Cortex of kidney (tissue), 1 donor: ENCODE measurements at places on chromosomes 2 and 18.

DNA sequence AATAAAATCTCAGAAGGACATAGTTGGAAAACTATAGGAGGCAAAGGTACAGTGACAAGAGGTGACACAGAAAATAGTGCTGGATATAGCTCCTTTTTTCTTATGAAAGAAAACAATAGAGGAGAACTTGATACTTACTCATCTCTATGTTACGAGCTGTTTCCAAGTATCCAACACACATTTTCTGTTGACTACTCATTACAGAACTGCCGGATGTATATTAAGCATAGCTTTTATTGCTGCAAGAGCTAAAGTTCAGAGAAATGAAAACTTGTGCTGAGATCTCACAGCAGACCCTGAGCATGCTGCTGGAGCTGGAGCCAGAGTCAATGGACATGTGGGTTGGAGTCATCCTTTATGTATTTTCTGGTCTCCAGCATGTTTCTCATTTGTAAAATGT, 210.0 kb upstream of the NT5C1B start:
- no peak for DNase-seq

- DNase-seq: no peak
Measured at GRCh38 chr2:64470071-64470470, 16.1 kb downstream of the LGALSL start.

- no peak for DNase-seq
Measured at GRCh38 chr18:67651438-67651837, 134.9 kb upstream of the DSEL start.

DNA sequence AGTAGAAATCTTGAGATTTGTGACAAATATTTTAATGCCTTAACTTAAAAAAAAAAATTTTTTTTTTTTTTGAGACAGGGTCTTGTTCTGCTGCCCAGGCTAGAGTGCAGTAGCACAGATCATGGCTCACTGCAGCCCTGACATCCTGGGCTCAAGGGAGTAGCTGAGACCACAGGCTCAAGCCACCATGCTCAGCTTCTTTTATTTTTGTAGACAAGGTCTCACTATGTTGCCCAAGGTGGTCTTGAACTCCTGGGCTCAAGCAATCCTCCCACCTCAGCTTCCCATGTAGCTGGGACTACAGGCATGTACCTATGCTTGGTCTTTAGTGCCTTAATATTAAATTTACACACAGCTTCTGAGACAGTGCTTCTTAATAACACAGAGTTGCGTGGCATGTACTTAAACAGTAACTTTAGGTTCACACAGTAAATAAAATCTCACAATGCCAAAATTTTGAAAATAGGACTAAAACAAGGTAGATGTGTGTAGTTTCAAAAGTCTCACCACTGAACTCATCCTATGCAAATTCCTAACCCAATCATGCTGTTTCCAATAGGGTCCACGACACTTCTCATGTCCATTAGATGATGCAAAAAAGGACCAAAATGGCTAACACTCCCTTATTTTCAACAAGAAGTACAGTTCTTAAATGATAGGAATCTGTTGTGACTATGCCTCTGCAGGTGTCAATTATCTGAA, 4.1 kb downstream of the HSPD1 start:
- DNase-seq: no peak

DNA sequence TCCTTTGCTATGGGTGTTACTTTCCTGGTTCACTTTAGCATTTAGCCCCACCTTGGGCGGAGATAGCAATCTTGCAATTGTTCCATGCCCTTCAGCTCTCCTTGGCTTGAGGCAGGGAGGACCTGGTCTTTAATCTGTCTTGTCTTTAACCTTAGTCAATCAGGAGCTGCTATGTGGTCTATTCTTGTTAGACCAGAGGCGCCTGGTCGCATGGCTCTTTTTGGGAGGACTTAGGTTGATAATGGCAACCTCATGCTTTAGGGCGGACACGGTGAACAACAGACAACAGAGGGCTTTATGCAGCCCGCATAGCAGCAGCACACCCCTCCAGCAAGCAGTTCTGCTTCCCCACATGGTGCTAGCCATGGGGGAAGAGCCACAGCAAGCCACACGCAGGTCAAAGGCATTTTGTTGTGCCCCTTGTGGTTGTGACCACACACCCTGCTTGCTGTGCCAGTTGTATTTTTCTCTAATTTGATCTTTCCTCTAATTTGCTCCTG, 17.7 kb upstream of the ZDBF2 start:
- DNase-seq: no peak

GRCh38 chr2:229646186-229646723, 68.1 kb downstream of the DNER start:
- DNase-seq: no peak

DNA sequence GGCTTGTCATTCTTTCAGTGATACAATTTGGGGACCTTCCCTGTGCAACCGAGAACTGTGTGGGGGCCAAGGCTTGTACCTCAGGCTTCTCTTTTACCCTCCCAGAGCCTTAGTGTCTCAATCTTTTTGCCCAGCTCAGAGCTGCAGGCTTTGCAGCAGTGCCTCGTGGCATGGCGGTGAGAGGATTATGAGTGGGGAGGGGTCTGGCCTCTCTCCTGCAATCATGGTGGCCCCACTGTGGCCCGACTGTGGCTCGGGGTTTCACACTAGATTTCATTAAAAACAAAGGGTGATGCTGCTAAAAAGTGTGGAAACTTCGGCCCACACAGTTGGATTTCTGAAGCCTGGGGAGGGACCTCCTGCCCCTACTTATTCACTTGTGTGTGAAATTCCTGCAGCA, 75.5 kb downstream of the CAPN13 start:
- no peak for DNase-seq

DNA sequence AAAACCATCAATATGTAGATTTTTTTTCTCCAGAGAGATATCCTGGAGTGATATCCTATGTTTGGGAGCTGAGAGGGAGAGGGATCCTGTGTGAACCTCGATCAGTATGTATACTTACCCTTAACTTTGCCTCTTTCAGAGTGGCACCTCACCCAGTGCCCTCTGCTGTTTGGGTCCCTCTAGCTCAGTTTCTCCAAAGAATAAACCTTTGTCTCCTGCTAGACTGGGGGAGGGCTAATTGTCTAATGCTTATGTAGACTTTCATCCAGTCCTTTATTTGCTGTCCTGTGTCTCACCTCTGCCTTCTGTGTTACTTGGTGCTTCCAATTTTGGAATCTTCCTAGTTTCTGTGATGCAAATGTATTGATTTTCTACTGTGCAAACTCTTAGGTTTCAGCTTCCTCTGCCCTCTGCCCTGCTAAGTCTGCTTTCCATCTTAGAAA, 48.4 kb downstream of the MTX2 start:
- no peak for DNase-seq
